ENCODE measurements at places on chromosomes 11 and 22.

- no peak for DNase-seq
Observed at GRCh38 chr11:131278472-131278871, 91.9 kb upstream of the NTM start.

DNA sequence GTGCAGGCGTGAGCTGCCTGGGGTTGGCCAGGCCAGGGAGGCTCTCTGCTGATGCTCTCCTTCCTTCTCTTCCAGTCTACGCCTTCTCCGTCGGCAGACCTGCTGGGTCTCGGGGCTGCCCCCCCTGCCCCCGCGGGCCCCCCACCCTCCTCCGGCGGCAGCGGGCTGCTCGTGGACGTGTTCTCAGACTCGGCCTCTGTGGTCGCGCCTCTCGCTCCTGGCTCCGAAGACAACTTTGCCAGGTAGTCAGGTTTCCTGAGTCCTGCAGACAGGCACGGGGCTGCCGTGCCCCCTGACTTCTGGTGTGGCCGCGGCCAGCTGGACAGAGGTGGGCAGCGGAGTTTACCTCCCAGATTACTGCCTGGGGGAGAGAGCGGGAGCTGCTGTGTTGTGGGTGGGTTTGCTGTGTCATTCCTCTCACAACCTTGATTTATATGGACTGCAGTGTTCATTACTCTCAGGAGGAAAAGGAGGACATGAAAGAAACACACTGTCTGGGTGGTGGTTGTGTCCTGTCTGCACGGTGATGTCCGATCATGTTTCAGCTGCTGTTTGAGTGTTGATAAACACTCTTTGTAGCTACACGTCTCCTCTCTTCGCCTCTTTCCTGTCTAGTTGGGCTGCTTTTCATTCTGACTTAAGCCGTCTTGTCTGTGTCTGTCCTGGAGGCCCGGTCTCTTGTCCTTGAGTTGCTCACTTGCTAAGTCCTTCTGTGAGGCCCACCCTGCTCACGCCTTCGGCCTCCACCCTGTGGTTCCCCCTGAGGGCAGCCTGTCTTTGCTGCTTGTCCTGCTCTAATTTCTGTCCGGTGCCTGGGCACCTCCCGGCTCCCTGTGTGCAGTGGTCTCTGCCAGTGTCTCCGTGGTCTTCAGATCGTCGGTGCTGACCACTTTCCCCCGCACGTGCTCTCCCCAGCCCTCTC is 35.9 kb downstream of the MUC6 start:
- DNase-seq = no peak

- DNase-seq = no peak
Observed at GRCh38 chr11:17541330-17541885, 2.8 kb downstream of the USH1C start.

GRCh38 chr11:59802639-59803176 is 7.9 kb downstream of the MRPL16 start:
- no peak for DNase-seq

- no peak for DNase-seq
Observed at GRCh38 chr11:124938206-124938765, 2.4 kb upstream of the HEPACAM start.
